ENCODE measurements at places on chromosomes 1 and 21. TPM values are rescaled to one million over a fixed set of nuclear protein-coding genes. Genes with fewer than 3 reads are reported as not detected.

The FMN2 gene
- total RNA-seq = 0.61 TPM

The SPRR1B gene
- total RNA-seq = not detected

The LRRC53 gene
- not detected for total RNA-seq

The TNFRSF1B gene
- 0.68 TPM for total RNA-seq

The ITGB2 gene
- 1.1 TPM for total RNA-seq

The UBL4B gene
- total RNA-seq = not detected

The SPRR2E gene
- not detected for total RNA-seq

The SLC16A1 gene
- total RNA-seq = 379 TPM

The OR2T11 gene
- total RNA-seq = not detected

The ZNF684 gene
- 6.5 TPM for total RNA-seq

The INAVA gene
- 37.2 TPM for total RNA-seq

The SLC45A1 gene
- 0.63 TPM for total RNA-seq

The C1QC gene
- total RNA-seq = not detected

The CNKSR1 gene
- total RNA-seq = 26.3 TPM

The SLC44A5 gene
- total RNA-seq = 2.1 TPM

The C1orf115 gene
- total RNA-seq = 6.0 TPM

The OR2M5 gene
- total RNA-seq = not detected

The IGSF3 gene
- total RNA-seq = 18.6 TPM

The CAPN8 gene
- total RNA-seq = not detected

The ETV3L gene
- 0.96 TPM for total RNA-seq

The SETSIP gene
- 0.35 TPM for total RNA-seq

The NUF2 gene
- total RNA-seq = 25.2 TPM
